Calu3 (cell line): ENCODE measurements at places on chromosomes 11 and 22. TPM values are rescaled to one million over a fixed set of nuclear protein-coding genes. Genes with fewer than 3 reads are reported as not detected.

GRCh38 chr11:106061954-106062949 lies 14.9 kb downstream of the KBTBD3 start:
- H3K4me3 ChIP-seq, result no peak overlapping the region
- no peaks in the 10 kb centered on the region for H3K27me3 ChIP-seq
- H3K36me3 ChIP-seq, result no peaks in the 10 kb centered on the region
- DNase-seq, result no peak
- H3K4me1 ChIP-seq, result no peaks in the 10 kb centered on the region

- H3K36me3 ChIP-seq, result peaks cover 10% of the 10 kb centered on the region
- no peak overlapping the region for H3K4me3 ChIP-seq
- no peaks in the 10 kb centered on the region for H3K27me3 ChIP-seq
- DNase-seq, result peak; percentile 82
- H3K4me1 ChIP-seq, result no peaks in the 10 kb centered on the region
- H3K27ac ChIP-seq, result no peak overlapping the region
Measured at GRCh38 chr22:43945632-43946383, 9.4 kb upstream of the SAMM50 start.

DNA sequence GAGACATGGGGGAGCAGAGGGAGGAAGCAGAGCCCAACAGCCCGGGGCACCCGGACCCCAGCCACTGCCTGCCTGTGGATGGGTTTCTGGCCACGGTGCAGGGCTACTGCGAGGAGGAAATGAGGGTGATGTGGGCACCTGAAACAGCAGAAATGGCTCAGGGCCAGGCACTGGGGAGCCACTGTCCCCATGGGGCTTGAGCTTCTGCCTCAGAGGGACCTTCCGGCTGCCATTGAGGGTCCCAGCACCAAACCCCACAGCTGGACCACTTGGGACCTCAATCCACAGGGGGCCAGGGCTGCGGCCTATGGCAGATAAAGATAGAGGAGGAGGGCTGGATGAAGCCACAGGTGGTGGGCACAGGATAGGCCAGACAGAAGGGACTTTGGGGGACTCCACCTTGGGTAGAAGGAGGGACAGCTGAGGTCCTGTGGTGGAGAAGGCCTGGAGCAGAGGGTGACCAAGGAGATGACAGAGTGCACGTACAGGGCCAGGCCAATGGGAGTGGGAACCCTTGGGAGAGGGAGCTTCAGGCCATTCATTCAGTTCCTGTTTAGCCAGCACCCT lies 48.3 kb downstream of the NFAM1 start:
- no peaks in the 10 kb centered on the region for H3K4me1 ChIP-seq
- DNase-seq, result no peak
- no peak overlapping the region for H3K27ac ChIP-seq
- H3K36me3 ChIP-seq, result no peaks in the 10 kb centered on the region
- H3K4me3 ChIP-seq, result no peak overlapping the region

DNA sequence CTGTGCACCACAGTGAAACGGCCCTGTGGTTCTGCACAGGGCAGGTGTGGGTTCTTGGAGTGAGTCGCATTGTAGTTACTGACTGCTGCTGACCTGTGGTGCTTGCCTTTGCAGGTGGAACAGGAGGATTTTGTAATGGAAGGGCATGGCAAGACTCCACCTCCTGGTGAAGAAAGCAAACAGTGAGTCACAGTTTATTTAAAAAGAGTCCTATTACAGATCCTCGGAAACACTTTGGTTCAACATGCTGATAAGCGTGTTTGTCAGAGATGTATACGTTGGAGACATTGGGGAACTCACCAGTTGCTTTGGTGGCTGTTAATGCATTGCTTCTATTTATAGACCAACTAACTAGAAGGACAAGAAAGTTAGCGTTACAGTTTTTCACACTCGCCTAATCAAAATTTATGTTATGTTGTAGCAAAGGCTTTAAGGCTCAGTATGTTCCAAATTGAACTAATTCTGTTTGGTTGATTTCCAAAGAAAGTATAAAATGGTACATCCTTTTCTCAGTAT lies 21.7 kb upstream of the TNRC6B start:
- peaks cover 16% of the 10 kb centered on the region for H3K4me1 ChIP-seq
- peaks cover 5% of the 10 kb centered on the region for H3K36me3 ChIP-seq
- no peaks in the 10 kb centered on the region for H3K27me3 ChIP-seq
- H3K4me3 ChIP-seq, result peak overlapping the region; percentile 37
- peak; percentile 64 for DNase-seq
- H3K27ac ChIP-seq, result peak overlapping the region; percentile 42

DNA sequence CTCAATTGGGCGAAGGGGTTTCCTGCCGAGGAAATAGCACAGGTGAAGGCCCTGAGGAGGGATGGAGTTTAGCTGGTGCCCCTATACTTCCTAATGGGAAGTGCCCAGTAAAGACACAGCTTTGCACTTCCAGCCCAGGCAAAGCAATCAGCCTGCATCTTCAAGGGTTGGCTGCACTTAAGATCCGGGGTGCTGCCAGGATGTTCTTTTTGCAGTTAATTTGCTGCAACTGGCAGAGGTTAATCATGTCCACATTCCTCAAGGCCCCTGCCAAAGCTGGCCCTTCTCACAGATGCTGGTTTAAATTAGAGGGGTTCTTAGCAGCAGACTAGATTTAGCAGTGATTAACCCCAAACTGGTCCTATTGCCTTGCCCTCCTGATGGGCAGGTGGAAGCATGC lies 137.7 kb upstream of the NAV2 start:
- H3K4me3 ChIP-seq, result no peak overlapping the region
- H3K27ac ChIP-seq, result no peak overlapping the region
- H3K4me1 ChIP-seq, result no peaks in the 10 kb centered on the region

SHISAL1 gene
- total RNA-seq, result not detected in 2 replicates

RAB30 gene
- total RNA-seq, result 1.5 and 2.2 TPM in 2 replicates

MRGPRX3 gene
- total RNA-seq, result not detected in 2 replicates
